Suprapubic skin (tissue), 4 donors: ENCODE measurements at places on chromosomes 12 and 14. TPM values are rescaled to one million over a fixed set of nuclear protein-coding genes. Genes with fewer than 3 reads are reported as not detected.

RTN1 gene
- total RNA-seq = 3.9 TPM

DNA sequence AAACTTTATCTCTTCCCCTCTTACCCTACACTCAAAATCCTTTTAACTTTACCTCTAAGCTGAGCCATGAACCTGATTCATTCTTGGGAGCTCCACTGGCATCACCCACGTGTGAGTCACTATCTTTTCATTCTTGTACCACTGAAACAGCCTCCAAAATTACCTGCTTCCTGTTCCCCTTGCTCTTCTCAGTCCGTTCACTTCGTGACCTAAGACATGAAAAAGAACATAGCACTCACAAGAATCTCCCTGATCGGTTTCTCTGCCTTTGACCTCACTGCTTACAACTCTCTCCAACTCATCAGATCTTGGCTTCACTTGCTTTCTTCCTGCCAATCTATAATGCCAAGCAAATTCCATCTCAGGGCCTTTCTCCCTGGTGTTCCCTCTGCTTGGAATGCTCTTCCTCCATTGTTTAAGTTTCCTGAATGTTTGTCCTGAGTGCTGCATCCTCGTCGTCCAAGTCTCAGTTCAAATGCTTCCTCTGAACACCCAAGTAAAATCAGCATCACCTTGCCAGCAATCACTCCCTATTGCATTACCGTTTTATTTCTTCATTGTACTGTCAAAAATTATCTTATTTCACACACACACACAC lies 9.2 kb downstream of the GLIPR1 start:
- H3K4me1 ChIP-seq = peaks cover 3% of the 10 kb centered on the region
- no peaks in the 10 kb centered on the region for H3K27me3 ChIP-seq
- no peak for DNase-seq
- no peak overlapping the region for H3K4me3 ChIP-seq

PTPN21 gene
- total RNA-seq = 46.0 TPM

DNA sequence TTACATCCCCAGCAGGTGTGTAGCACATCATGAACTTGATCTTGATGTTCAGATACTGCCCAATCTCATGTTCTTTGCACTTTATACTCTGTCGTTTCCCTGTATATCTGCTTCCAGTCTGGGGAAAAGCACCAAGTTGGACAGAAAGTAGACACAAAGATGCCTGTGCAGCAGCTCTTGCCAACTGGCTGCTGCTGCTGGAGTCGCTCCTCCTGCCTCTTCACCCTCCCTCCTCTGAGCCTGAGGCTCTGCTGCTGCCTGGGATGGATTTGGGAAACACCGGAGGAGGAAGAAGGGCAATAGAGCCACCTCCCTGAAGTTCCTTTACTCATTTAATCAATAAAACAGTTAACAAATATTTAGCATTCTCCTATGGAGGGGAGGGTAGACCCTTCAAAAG lies 32.4 kb downstream of the ADCK1 start:
- no peaks in the 10 kb centered on the region for H3K4me1 ChIP-seq
- peaks cover 19% of the 10 kb centered on the region for H3K36me3 ChIP-seq
- DNase-seq = no peak
- H3K27me3 ChIP-seq = no peaks in the 10 kb centered on the region
- no peak overlapping the region for H3K4me3 ChIP-seq

GRCh38 chr12:3010214-3010930 lies 51.2 kb downstream of the TEAD4 start:
- no peak overlapping the region for H3K27ac ChIP-seq
- no peak for DNase-seq
- no peaks in the 10 kb centered on the region for H3K4me1 ChIP-seq
- no peaks in the 10 kb centered on the region for H3K36me3 ChIP-seq

OR6C2 gene
- total RNA-seq = not detected

DNA sequence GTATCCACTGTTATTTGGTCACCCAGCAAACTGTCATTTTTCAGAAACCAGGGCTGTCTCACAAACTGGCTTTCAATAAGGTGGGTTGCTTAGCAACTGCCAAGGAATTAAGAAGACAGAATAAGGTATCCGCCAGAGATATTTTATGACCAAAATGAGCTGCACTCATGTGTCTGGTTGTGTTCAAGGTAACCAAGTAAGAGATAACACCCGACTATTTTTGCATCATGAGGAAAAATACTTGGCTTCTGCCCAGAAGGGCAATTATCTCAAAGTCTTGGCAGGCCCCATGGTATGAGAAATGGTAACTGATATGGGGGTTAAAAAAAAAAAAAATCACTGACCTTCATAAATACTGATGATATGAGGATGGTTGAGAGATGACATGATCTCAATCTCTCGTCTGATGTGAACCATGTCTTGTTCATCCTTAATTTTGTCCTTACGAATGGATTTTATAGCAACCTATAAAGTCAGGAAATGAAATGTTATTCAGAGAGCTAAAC lies 32.6 kb downstream of the NUAK1 start:
- peaks cover 8% of the 10 kb centered on the region for H3K36me3 ChIP-seq
- peaks cover 56% of the 10 kb centered on the region for H3K4me1 ChIP-seq
